Activated naive CD8-positive, alpha-beta T cell treated with anti-CD3 and anti-CD28 coated beads, Interleukin-2, amount 50 U/mL, for 24 hours (primary cell): ENCODE measurements at places on chromosomes 16 and 17.

- no peak overlapping the region for H3K4me3 ChIP-seq
- H3K4me1 ChIP-seq: peaks cover 12% of the 10 kb centered on the region
- no peak overlapping the region for H3K27ac ChIP-seq
- H3K36me3 ChIP-seq: peaks cover 5% of the 10 kb centered on the region
Observed at GRCh38 chr17:32123782-32124181, 18.5 kb upstream of the RHOT1 start.

DNA sequence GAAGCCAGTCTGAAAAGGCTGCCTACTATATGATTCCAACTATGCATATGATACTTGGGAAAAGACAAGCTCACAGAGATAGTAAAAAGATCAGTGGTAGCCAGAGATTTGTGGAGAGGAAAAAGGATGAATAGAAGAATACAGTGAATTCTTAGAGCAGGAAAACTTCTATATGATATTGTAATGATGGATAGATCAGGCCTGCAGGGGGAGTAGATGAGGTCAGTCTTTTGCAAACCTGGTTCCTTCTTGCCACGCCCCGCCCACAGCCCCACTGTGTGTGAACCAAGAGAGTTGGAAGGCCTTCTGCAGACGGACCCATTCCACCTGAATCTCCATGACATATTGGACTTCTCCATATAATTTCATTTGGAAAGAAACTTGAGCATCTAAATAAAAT, 761 bp upstream of the CCL8 start:
- H3K36me3 ChIP-seq: no peaks in the 10 kb centered on the region
- no peak overlapping the region for H3K27ac ChIP-seq
- H3K4me3 ChIP-seq: no peak overlapping the region
- no peaks in the 10 kb centered on the region for H3K4me1 ChIP-seq
- DNase-seq: peak; percentile 6

GRCh38 chr16:78473031-78473699, 373.7 kb downstream of the WWOX start:
- H3K27ac ChIP-seq: no peak overlapping the region
- no peak for DNase-seq
- H3K4me1 ChIP-seq: no peaks in the 10 kb centered on the region

DNA sequence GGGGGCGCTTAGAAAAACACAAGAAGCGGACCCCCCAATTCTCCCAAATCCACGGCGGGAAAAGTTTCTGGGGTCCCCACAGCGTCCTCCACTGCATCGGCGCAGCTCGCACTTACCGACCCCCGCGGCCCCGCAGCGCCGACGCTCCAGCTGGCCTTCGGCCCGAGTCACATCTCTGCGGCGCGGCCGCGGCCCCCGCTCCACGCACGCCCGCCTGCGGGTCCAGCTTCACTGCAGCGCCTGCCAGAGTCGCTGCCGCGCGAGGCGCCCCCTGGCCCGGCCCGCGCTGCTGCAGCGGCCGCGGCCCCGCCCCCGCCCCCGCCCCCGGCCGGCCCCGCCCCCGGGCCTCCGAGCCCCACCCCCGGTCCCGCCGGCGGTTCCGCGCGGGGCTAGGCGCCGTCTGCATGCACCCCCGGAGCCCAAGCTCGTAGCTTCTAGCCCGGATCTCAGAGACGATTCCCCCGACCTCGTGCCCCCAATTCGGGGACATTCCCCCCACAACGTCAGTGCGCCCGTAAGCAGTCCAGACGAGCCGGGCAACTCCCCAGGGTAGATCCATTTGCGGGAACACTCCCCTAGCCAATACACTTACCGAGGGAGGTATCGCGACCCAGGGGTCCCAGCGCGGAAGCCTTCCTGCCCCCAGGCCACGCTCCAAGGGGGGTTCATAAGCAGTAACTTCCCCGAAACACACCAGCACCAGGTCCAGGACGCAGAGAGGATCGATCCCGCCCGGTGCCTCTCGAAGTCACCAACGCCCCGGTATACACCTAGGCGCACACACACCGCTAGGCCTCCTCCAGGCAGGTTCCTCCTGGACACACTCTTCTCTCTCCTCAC, at the start of gene GPRC5B:
Gene GPRC5B (minus strand): TSS at position 238 of the 840 bp plus-strand sequence. CDS start 12,003 bp downstream, outside the sequence.
- peak; percentile 29 for DNase-seq
- peaks cover 25% of the 10 kb centered on the region for H3K4me1 ChIP-seq
- H3K4me3 ChIP-seq: peak within 1 kb of the TSS; percentile 75
- no peak within 1 kb of the TSS for H3K27ac ChIP-seq
- no peaks in the 10 kb centered on the region for H3K36me3 ChIP-seq

DNA sequence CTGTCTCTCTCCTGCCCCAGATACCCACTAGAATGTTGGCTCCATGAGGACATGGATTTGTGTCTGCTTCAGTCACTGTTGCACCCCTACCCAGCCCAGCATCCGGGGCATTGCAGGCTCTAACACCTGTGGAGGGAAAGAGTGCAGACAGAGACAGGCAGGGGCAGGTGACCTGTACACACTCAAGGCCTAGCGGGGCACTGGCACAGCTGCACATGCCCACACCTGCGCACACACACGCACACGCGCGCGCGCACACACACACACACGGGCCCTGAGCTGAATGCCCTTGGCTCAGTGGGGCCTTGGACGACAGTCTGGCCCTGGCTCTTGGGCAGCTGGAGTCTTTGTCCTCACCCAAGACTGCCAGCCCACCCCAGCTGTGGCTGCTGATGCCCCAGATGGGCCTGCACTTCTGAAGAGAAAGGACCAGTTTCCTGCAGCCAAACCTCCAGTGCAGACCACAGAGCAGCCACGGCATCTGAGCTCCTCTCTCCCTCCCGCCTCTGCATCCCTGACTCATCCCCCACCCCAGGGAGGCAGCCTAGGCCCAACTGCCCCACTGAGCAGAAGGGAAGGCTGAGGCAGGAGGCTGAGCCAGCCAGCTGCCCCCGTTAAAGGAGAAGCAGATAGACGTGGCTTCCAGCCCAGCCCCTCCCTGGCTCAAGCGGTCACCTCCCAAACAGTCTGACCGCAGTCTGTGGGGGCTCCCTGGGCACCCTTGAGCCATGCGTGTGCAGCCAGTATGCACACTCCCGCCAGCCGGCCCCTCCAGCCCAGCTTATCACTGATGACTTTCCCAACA, 12.3 kb upstream of the RAI1 start:
- no peak overlapping the region for H3K27ac ChIP-seq
- H3K4me1 ChIP-seq: peaks cover 15% of the 10 kb centered on the region
- no peak overlapping the region for H3K4me3 ChIP-seq
- no peaks in the 10 kb centered on the region for H3K27me3 ChIP-seq
- DNase-seq: peak; percentile 44

DNA sequence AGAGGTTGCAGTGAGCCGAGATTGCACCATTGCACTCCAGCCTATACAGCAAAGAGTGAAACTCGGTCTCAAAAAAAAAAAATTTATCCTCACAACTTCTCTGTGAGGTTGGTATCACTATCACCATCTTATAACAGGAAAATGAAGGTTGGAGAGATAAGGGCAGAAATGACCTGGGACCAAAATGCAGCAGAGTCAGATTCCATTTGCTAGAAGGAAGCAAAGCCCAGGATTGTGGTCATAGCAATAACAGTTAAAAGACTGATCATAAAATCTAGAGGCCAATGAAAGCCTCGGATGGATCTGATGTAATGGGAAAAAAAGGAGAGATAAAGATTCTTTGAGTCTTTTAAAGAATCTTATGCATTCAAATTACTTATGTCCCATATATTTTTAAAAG, 69.6 kb upstream of the TEKT1 start:
- no peak overlapping the region for H3K27ac ChIP-seq
- DNase-seq: no peak
- no peak overlapping the region for H3K4me3 ChIP-seq
- H3K27me3 ChIP-seq: no peaks in the 10 kb centered on the region

DNA sequence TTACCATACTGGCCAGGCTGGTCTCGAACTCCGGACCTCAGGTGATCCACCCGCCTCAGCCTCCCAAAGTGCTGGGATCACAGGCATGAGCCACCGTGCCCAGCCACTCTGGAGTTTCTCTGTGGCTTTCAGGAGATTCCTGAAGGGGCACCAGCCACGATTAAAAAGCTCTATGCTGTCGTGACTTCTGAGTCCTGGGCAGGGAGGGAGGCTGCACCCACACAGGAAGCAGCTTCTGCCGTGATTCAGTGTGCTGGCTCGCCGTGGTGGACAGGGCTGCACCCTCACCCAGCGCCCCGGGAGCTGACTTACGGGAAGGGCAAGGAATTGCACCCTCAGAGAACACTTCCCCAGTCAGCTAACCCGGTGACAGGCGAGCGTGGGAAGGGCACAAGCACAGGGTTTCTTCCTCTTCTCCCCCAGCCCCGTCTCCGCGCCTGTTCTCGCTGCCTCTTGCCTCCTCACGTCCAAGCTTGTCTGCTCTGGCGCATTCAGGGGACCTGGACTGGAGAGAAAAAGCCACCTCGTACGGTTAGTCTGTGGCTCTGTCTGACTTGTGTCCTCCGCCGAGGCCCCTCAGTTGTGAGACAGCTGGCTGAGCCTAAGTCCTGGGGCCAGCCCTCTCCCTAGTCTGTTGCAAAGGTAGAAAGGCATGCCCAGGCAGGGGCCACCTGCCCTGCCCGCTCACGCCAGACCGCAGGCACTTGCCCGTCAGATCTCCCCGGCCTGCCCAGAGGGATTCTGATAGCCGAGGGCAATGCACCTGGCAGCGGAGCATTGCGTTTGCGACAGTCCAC, 145.0 kb downstream of the SEC14L1 start:
- peaks cover 14% of the 10 kb centered on the region for H3K27me3 ChIP-seq
- peaks cover 13% of the 10 kb centered on the region for H3K4me1 ChIP-seq
- H3K36me3 ChIP-seq: no peaks in the 10 kb centered on the region
